GM23248 (cell line): ENCODE measurements at places on chromosomes 4 and X.
A peak's percentile ranks its signal among the peaks of the same experiment; 100 is the strongest.

DNA sequence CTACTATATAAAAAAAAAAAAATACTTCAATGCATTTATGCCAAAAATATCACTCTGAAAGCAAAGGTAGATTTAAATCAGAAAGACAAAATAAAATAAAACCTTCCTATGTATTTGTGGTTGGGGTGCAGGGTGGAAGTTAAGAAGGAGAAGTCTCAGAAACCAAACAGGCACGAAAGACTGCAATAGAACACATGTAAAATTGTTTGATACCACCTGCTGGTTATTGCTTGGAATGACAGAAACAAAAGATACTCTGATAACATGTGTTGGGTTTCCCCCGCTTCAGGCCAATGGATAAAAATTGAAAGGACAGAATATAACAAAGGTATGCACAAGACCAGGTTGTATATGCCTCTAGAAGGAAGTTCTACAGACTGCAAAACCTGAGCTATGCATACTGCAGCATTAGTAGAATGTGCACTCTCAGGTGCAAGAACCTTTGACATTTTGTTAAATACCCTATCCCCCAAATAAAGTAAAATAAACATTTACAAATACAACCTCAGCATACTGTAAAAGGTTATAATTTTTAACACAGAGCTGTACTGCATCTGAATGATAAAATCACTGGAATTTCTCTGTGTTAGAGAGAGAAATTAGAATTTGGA is 118.8 kb downstream of the GABRA2 start:
- peak; percentile 55 for DNase-seq

DNA sequence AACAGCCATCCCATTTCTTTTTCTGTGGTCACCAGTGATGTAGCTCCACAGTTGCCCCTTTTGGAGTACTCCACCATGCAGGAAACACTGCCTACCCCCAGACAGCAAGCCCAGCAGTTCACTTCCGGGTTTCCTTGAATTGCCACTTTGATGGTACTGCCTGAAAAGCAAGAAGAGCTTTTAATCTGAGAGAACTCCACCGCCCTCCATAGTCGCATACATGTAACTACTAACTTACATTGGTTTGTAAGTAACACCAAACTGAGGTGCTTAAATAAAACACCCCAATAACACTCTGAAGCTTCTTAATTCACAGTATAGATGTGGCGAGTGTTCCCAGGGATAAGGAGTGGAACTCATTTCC is 53.6 kb upstream of the HPSE start:
- DNase-seq, result peak; percentile 27

- no peak for DNase-seq
Measured at GRCh38 chrX:47558436-47558835, 2.6 kb upstream of the ARAF start.

GRCh38 chr4:63505714-63506460 is 903.4 kb downstream of the TECRL start:
- no peak for DNase-seq

- DNase-seq, result no peak
Measured at GRCh38 chr4:86967073-86967472, 32.3 kb downstream of the AFF1 start.
